ENCODE measurements at places on chromosomes 11 and 22.

GRCh38 chr11:116558504-116559211 is 214.1 kb downstream of the BUD13 start:
- DNase-seq, result no peak

GRCh38 chr11:35050541-35050995 is 88.4 kb upstream of the CD44 start:
- no peak for DNase-seq

DNA sequence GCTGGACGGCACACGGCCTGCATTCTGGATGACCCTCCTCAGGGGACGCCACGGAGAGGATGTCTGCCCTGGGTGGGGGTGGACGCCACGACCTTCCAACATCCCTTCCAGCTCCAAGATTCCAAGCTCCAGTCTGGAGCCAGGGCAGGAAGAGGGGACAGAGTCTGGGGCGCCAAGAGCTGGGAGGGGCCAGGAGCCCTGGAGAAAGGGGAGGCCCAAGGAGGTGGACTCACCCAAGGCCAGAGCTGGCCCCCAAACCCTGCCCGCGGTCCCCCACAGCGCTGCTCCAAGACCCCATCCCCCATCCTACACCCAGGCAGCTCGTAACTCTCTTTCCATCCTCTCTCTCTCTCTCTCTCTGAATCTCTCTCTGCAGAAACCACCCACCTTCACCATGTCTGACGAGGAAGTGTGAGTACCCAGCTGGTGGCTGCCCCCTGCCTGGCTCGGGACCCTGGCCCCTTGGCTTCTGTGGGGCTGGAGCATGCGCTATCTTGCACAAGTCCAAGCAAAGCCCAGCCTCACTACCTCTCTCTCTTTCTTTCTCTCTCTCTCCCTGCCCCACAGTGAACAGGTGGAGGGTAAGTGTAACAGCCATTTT is 3.1 kb downstream of the TNNT3 start:
- DNase-seq, result no peak

DNA sequence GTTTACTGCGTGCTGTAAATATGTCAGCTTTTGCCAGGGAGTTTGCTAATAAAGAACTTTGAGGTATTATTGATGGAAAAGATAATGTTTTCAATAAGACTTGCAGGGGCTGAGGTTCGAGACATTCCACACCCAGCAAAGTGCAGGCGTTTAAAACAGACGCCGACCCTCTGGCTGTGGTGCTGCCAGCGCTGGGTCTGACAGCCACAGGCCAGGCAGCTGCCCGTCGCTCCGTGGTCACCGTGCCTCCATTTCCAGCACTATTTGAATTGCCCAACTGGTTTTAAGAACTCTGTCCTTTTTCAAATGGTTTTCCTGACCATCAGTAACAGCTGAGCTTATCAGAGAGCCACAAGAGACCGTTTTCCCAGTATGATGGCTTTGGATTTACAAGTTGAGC is 28.1 kb upstream of the ALX4 start:
- DNase-seq, result no peak

- DNase-seq, result no peak
Measured at GRCh38 chr11:72018171-72018570, 19.5 kb downstream of the IL18BP start.

Measured in stimulated activated CD4-positive, alpha-beta T cell treated with anti-CD3 and anti-CD28 coated beads, TNF-alpha, amount 100 ng/mL, for 1 hour (primary cell).